Uterus (tissue), 4 donors: ENCODE measurements at places on chromosomes 13 and 19.
A peak's percentile ranks its signal among the peaks of the same experiment; 100 is the strongest.

DNA sequence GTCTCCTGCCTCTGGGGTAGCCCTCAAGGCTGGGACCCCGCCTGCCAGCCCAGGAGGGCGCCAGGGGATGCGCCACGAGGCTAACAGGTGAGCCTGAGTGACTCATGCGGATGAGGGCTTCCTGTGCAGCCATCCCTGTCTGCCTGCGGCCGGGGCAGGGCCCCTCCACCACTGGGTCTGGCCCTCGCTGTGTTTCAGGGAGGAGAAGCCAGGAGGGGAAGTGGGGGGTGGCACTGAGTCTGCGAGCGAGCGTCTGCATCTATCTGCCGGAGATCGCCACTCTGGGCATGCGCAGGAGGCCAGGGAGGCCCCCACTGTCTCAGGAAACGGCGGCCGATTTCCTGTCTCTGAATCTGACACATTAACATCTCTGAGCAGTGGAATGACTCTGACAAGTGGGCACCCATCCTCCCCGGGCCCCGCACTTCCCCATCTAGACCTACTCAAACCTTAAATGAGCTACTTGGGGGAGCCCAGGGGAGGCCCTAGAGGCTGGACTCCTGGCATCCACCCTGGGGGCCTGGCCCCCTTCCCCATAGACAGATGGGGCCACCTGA is 19.7 kb downstream of the RFX1 start:
- DNase-seq, result peak; percentile 77

DNA sequence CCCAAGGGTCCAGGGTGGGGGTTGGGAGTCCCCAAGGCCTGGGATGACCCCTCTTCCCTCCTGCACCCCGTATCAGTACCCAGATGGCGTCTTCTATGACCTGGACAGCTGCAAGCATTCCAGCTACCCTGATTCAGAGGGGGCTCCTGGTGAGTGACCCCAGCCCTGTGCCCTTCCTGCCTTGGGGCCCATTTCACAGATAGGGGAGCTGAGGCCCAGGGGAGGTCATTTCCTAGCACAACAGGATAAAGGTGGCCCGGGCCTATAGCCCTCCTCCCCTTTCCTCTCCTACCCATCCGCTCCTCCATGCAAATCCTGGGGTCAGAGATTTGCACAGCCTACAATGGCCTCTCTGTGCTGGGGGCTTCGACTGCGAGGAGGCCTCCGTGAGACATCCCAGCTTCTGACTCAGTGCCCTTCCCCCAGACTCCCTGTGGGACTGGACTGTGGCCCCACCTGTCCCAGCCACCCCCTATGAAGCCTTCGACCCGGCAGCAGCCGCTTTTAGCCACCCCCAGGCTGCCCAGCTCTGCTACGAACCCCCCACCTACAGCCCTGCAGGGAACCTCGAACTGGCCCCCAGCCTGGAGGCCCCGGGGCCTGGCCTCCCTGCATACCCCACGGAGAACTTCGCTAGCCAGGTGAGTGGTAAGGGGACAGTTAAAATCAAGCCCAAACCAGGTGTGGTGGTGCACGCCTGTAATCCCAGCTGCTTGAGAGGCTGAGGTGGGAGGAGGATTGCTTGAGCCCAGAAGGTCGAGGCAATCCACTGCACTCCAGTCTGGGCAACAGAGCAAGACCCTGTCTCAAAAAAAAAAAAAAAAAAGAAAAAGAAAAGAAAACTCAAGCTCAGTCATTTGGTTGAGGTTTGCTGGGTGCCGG is 3.9 kb downstream of the SPIB start:
- no peak for DNase-seq

DNA sequence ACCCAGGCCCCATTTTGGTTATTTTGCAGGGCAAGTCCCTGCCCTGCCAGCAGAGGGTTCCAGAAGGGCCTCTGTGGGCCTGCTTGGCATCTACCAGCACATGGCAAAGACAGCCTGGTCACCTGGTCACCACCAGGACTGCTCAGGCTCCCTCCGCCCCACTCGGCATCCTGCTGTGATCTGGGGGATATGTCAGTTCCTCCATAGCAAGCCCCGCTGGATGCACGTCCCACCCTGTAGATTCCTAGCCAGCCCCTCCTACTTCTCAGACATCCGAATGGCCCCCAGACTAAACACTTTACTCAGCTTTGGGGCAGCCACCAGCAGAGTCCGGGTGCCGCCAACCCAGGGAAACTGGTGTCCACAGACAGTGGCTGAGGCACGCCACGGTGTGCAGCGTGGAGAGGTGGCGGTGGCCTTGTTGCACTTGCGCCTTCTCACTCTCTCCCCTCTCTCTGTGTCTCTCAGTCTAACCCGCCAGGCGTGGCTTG is 31.8 kb upstream of the USE1 start:
- DNase-seq, result no peak

DNA sequence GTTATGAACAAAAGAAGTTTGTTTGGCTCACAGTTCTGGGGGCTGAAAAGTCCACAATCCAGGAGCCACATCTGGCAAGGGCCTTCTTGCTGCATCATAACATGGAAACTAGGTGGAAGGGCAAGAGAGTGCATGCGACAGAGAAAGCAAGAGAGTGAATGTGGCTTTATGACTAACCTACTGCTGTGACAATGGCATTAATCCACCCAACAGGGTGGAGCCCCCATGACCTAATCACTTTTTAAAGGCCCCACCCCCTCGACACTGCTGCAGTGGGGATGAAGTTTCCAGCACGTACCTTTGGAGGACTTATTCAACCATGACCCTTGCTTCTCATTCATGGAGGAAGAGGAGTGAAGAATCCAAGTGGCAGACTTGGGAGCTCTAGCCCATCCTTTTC is 30.0 kb upstream of the RFXAP start:
- no peak for DNase-seq

DNA sequence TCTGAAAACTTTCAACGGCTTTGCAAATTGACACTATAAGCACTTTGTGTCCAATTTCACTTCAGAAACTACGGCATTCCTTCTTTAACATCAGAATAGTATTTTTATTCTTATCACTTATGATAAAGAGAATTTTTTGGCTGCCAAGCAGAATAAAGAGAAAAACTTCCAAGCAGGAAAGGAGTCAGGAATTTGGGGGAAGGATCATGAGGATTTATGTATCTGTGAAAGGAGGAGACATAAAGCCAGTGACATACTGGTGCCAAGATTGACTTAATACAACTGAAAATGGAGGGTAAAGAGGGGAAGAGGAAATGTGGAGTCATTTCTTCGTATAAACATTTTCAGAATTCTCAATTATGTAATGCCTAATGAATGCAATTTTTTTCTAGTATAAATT is 94.7 kb downstream of the RBM26 start:
- no peak for DNase-seq

- DNase-seq, result no peak
Observed at GRCh38 chr19:39542206-39542605, 2.2 kb upstream of the EID2 start.

DNA sequence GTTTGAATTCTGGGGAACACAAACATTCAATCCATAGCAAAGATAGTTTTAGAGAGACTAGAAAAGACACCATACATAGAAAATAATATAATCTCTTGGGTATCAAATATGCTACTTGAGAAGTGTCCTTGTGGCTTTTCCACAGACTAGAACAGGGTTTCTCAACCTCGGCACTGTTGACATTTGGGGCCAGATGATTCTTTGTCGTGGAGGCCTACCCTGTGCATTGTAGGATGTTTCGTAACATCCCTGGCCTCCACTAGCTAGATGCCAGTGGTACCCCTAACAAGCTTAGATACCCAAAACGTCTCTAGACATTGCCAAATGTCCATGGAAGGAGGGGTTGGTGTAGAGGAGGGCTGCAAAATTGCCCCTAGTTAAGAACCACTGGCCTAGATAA is 2.2 kb upstream of the ESD start:
- no peak for DNase-seq

GRCh38 chr19:39409208-39410016 is 2.8 kb downstream of the ZFP36 start:
- DNase-seq, result peak; percentile 94

DNA sequence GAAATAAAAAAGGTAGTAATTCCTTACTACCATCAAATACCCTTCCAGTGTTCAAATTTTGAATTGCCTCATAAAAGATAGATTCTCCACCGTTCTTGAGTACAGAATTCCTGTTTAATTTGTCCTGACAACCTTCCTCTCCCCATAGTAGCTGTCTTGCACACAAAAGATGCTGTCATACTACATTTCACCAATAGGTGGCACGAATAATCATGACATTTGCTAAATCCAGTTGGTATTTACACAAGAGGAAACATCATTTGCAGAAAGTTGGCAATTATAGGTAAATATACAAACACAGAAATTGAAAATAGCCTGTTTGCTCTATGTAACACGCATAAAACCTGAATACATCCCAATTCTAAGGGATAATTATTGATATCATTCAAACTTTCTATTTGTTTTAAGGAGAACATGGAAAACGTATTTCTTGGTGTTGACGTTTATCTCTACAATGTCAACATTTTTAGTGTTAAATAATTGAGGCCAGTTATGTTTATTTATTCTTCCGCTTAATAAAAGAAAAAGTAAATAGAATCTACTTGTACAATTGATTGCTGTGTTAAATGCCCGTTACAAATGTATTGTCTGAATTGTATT is 58.3 kb upstream of the CLDN10 start:
- no peak for DNase-seq

DNA sequence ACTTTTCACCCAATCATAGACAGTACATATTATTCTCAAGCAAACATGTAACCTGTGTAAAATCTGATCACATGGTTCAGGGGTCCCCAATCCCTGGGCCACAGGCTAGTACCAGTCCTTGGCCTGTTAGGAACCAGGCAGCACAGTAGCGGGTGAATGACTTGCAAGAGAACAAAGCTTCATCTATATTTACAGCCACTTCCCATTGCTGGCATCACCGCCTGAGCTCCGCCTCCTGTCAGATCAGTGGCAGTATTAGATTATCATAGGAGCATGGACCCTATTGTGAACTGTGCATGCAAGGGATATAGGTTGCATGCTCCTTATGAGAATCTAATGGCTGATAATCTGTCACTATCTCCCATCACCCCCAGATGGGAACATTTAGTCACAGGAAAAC is 133.1 kb downstream of the MAB21L1 start:
- DNase-seq, result no peak

- DNase-seq, result no peak
Observed at GRCh38 chr13:43347877-43348276, 324.5 kb downstream of the DNAJC15 start.

DNA sequence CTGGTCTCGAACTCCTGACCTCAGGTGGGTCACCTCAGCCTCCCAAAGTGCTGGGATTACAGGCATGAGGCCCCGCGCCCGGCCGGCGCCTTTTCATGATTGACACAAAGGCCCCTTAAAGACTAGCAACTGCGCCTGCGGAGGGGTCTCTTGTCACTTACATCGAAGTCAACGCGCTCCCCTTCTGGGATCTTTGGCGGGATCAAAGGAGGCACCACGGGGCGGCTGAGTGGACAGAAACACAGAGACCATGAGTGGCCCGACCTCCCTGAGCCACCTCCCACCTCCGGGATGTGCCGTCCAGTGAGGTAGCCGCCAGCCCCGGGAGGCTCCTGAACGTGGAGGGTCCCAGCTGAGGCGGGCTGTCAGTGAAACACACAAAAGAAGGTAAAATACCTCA is 7.3 kb downstream of the TNNT1 start:
- DNase-seq, result no peak

DNA sequence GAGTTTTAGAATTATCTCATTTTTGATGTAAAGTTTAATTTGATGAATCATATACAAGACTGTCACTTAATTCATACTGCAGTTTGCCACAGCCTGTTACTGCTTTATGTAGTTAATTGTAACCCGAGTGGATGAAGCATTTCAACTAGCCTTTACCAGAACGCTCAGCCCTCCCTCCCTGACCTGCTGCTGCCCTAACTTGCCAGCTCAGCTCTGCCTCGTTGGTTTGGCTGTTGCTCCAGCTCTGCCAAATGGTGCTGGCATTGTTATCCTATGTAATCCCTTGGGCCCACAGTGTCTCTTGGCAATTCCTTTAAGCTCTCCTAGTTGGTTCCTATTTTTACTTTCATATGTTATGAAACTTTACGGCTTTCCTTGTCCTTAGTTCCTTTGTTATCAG is 113.3 kb downstream of the LMO7 start:
- DNase-seq, result no peak

DNA sequence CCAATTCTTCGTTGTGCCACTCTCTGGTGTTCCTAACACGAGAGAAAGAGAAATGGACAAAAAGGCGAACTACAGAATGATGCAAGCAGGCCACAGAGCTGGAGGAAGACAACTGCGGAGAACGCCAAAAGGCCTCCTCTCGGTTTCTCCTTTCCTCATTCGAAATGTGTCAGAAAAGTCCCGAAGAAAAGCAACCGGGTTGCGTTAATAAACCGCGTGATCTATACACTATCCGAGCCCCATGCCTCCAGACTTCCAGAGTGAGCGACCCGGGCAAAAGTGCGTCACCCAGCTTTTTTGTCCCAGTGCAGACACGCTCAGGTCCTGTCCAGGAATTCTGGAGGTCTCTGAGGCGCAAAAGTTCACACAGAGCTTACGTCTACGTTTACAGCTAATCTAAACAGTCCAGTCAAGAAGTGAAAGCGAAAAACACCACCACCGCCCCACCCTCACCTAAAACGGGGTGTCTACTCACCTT is 413 bp downstream of the N4BP2L2 start:
- no peak for DNase-seq
